ENCODE measurements at places on chromosomes 1 and 21.

DNA sequence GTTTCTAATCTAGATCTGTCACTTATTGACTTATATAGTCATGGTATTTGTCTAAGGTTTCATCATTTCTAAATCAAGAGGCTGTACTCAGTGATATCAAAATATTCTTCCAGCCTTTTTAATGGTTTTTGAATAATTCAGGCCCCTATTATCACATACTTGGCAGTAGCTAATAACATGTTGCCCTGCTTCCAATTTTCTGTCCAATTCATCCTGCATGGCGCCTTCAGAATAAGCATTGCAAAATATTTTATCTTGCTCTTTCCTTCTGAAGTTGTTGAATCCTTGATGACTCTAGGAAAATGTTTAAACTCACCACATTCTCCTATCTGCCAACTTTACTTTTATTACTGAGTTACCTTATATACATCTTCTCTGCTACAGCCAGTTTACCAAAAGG, 517.2 kb upstream of the B3GALT2 start:
- no peak for DNase-seq

DNA sequence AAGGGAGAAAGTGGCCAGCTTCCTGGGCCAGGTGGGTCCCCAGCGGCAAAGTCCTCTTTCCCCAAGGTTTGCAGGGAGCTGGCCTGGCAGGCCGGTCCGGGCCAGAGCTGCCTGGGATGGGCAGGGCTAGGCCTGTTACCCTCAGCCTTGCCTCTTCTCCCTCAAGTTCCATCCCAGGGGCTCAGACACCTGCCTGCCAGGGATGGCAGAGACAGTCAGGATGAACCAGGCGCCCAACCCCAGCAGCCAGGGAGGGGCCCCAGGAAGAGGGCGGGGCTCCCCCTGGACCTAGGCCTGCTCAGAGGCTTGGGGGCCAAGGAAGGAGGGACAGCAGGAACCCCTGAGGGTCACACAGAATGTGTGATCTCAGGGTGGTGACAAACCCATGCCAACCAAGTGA, 120.6 kb downstream of the CASZ1 start:
- no peak for DNase-seq

DNA sequence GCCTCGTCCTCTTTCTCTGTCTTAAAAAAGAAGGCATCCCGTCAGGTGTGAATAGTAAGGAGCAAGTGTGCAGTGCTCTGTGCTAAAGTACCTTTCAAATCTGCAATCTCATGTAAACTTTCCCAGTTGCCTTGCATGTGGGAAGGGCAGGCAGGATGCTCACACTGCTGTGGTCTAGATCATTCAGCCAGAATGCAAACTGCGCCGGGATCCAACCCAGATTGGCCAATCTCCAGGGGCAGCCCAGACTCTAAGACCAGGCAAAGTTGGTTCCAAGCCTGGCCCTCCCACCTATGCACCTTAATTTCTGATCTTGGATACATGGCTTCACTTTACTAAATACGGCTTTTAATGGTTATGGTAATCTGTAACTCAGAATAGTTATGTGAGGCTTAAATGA, 3.2 kb upstream of the MAP1LC3C start:
- DNase-seq = no peak

- DNase-seq = no peak
These were observed 143.6 kb downstream of the SPATA46 start for GRCh38 chr1:162233066-162233465.

- no peak for DNase-seq
These were observed 301.7 kb upstream of the PROX1 start for GRCh38 chr1:213685992-213686582.

GRCh38 chr21:45742247-45742646, 98.7 kb downstream of the PCBP3 start:
- no peak for DNase-seq

DNA sequence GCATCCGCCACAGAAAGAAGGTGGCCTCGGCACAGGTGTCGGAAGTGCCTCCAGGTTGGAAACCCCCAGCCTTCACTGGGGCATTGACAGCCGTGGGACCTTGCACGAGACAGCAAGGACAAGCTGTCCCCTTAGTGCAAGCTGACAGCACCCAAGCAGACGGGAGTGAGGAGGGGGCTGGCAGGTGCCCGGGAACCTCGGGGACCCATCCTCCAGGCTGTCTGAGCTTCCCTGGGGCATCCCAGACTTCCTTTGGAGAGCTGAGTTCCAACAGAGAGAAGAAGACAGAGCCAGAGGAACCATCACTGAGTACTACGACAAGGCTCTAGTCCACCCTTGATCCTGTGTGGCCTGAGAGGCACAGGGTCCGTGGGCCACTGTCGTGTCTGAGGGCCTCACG, 100.6 kb upstream of the RAB4A start:
- no peak for DNase-seq

GRCh38 chr1:115912116-115912515, 64.2 kb upstream of the SLC22A15 start:
- DNase-seq = no peak

DNA sequence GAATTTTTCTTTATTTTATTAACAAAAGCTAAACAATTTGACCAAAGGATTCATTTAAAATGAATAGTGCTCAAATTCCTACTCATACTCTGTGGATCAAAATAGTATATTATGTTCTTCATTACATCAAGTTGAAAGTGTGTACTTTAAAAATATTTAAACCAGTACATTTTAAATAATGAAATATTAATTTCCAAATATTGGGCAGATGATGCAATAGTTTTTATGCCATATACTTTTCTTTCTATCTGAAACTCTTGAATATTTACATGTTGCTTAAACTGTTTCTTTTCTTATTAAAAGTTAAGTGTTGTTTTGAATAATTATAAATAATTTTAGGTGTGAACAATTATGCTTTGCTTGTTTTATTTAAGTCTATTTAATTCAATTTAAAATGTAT, 144.7 kb upstream of the TMPRSS15 start:
- no peak for DNase-seq

GRCh38 chr1:206125346-206125745, 8.2 kb upstream of the AVPR1B start:
- no peak for DNase-seq

- DNase-seq = no peak
These were observed 176.4 kb downstream of the ETS2 start for GRCh38 chr21:38982096-38982495.

DNA sequence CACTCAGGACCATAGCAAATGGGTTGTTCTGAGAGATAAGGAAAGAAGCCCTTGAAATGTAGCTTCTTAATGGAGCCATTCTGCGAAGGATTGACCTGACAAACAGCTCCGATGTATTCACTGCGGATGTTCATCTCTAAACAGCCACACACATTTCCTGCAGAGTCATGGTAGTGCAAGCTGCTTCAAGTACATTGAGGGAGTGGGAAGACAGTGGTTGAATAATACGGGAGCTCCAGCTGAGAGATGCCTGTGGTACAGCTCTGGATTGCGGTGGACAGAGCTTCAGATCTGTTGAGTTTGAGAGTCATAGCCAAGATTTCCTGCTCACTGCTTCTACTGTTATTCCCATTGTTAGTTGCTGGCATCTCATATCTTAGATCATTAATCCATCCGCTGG, 86.6 kb downstream of the ZBTB18 start:
- DNase-seq = no peak

- no peak for DNase-seq
These were observed 287.2 kb downstream of the LMO4 start for GRCh38 chr1:87615901-87616300.

DNA sequence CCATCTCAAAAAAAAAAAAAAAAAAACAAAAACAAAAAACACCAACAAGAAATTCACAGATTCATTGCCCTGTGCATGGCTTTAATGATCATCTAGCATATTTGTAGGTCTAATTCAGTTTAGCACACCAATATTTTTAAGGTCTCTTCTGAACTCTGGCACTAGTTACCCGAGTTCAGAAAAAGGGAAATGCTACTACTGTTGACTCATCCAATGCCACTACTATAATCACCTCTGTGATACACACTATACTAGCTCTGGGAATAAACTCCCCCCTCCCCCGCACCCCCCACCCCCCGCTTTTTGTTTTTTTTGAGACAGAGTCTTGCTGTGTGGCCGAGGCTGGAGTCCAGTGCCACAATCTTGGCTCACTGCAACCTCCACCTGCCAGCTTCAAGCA, 55.6 kb downstream of the FBXO42 start:
- no peak for DNase-seq

DNA sequence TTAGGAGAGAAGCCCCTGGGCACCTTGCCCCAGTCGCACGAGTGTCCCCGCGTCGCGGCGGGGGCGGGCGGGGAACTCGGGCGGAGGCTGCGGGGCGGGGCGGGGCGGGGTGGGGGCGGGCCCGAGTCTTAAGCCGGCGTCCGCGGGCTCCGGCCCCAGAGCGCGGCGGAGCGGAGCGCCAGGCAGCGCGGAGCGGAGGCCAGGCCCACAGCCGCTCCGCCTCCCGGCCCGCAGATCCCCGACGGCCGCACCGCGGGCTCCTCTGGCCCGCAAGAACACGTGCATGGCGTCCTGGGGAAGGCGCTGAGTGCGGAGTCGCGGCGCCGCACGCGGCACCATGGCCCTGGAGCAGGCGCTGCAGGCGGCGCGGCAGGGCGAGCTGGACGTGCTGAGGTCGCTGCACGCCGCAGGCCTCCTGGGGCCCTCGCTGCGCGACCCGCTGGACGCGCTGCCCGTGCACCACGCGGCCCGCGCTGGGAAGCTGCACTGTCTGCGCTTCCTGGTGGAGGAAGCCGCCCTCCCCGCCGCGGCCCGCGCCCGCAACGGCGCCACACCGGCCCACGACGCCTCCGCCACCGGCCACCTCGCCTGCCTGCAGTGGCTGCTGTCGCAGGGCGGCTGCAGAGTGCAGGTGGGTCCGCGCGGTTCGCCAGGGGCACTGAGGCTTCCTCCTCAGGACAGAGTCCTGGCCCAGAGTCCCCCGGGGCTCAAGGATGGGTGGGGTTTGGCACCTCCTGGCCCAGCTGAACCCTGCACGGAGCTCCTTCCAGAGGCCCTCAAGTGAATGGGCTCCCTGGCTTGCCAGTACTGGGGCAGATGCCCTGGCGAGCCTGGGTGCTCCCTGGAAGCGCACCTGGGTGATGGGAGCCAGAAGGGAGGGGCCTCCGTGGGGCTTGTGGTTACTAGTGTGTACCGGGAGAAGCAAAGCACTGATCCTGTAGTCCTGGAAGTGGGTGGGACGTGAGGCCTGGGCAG, at the start of gene ESPN:
Gene ESPN (plus strand): TSS at position 158 of the 975 bp plus-strand sequence. CDS start 180 bp downstream, at position 338.
- no peak for DNase-seq

DNA sequence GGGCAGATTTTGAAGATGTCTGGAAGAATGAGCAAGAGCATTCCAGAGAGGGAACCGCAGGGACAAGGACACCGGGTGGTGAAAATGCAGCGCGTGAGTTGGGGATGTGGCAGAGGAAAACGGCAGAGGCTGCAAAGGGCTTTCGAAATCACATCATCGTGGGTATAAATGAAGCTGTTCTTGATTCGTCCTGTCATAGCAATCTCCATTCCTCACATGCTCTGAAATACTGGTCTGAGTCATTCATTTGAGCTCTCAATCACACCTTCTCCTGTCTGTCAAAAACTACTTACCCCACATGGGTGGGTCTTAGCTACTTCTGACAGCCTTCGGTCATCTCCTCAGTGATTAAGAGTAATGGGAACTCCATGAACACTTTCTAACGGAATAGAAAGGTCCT, 81.5 kb downstream of the ERG start:
- no peak for DNase-seq

DNA sequence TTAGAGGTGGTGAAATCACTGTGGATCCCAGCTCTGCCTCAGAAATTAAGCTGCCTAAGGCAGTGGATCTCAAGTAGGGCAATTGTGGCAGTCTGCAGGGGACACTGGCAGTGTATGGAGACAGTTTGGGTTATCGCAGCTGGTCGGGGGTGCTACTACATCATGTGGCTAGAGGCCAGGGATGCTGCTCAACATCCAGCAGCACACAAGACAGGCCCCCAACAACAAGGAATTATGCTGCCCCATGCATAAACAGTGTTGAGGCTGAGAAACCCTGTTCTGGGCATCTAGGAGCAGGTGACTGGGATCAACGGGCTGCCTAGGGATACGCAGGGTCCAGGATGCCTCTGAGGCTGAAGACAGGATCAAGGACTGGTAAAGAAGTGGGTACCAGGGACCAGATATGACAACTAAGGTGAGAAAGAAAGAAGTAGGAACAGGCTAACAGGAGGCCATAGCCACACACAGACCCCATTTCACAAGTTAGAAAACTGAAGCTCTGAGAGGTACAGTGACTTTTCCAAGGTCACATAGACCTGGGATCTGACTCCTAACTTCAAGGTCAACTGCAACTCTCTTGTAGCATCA, 8.7 kb downstream of the BATF3 start:
- no peak for DNase-seq

GRCh38 chr1:22275626-22276395, 132.9 kb upstream of the WNT4 start:
- no peak for DNase-seq

- DNase-seq = no peak
These were observed 4.4 kb upstream of the PRRX1 start for GRCh38 chr1:170659399-170660035.

GRCh38 chr1:222955964-222956363, 141.1 kb downstream of the DISP1 start:
- DNase-seq = no peak

- DNase-seq = no peak
These were observed 8.9 kb downstream of the SLC6A17 start for GRCh38 chr1:110159168-110159567.

- no peak for DNase-seq
These were observed 75.2 kb upstream of the TEKT2 start for GRCh38 chr1:36008546-36009197.

DNA sequence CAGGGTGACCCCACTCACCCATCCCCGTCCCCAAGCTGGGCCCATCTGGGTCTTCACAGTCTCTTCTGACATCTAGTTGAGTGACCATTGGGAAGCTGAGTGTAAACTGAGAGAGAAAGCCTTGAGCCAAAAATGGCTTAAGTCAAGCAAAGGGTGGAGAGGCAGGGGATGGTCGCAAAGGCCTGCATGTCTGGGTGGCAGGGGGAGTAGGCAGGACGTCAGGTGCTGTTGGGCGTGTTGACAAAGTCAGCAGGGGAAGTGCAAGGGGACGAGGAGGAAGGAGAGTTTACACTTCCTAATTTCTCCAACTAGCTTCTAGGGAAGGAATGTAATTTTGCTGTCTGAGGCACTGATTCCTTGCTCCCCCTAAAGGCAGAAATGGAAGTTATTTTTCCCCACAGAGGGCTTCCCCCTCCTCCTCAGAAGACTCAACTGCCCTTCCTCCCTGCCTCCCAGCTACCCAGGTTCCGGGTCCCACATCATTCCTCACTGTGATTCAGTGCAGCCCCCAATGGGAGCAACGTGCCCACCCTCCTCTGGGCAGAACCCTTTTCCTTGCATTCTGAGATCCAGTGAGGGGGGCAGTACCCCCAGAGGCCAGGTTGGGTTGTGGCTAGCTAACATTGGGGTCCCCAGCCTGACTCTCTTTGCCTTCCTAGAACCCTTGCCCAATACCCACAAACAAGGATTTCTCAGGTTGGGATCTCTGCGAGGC, 1.2 kb upstream of the ADORA1 start:
- no peak for DNase-seq

DNA sequence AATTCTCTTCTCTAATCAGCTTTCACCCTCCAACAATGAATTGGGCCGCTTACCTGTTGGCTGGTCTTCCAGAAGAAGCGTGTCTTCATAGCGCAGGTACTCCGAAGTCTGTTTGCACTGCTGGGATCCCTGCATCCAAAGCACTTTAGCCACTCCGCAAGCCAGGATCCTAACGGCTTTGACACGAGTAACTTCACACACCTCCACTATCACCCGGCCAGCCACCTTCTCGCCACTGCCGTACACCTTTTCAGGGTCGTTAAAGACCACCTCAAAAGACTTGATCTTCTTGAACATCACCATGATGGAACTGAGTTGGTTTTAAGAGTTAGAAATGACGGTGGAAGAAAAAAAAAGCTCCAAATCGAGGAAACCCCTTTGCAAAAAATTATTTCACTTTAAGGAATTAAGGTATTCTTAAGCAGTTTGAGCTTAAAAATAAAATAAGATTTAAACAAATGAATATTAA, 381 bp downstream of the TXNIP start:
- DNase-seq = no peak

Measured in CD4-positive, alpha-beta T cell treated with Interleukin-4 for 4 hours (primary cell).